SW480 (cell line): ENCODE measurements at places on chromosomes 7 and 10.
A peak's percentile ranks its signal among the peaks of the same experiment; 100 is the strongest.

- DNase-seq: no peak
Measured at GRCh38 chr10:131099028-131099726, 212.3 kb downstream of the TCERG1L start.

DNA sequence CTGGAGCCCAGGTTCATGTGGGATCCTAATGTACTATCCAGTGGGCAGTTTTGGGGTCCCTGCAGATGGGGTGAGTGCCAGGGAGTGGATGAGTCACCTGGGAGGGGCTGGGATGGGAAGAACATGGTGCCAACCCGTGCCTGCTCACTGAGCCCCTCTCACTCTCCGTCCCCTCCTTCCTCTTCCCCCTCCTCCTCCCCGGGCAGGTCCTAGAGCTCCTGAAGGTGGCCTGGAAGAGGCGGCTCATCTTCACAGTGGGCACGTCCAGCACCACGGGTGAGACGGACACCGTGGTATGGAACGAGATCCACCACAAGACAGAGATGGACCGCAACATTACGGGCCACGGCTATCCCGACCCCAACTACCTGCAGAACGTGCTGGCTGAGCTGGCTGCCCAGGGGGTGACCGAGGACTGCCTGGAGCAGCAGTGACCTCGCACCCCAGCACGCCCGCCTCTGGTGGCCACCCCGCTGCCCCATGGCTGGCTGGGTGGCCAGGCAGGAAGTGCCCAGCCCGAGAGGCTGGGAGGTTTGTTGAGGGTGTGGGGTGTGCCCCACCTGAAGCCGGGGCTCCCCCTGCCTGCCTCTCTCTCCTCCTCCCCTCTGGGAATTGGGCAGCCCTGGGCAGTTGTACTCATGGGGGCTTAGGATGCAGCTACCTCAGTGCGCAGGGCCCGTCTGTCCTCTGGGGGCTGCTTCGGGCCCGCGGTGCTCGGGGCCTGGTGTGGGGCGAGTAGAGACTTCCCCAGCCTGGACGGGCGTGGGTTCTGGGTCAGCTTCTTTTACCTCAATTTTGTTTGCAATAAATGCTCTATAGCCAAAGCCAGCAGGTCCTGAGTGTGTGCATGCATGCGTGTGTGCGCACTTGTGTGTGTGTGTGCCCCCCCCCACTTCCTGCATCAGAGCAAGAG is 4.9 kb upstream of the UPK3B start:
- no peak for DNase-seq

GRCh38 chr10:129877773-129878371 is 86.2 kb downstream of the EBF3 start:
- no peak for DNase-seq

- no peak for DNase-seq
Measured at GRCh38 chr10:123522702-123523312, 143.3 kb upstream of the GPR26 start.

DNA sequence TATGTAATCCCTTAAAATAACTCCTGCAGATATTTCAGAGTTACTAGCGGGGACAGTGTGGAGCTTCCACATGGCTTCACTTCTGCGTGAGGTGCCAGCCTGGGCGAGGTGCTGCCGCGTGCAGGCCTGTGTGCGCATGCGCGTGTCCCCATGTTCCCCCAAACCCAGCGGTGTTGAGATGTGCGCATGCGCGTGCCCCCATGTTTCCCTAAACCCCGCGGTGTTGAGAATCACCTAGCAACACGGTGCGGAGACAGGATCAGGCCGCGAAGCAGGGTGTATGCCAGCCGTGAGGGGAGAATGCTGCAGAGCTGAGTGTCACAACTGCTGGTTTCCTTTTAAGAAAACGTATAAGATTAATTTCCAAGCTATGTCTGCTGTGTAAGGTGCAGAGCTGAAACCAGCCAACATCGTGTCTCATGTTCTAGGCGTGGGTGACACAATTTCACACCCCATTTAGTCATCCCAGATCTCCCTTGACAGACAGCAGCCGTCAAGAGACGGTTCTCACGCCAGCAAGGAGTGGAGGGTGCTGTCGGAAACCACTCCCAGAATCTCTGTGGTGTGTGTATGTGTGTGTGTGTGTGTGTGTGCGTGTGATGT is 71.9 kb upstream of the ADARB2 start:
- DNase-seq: no peak

- peak; percentile 77 for DNase-seq
Measured at GRCh38 chr7:151408839-151409666, 785 bp downstream of the WDR86 start.

DNA sequence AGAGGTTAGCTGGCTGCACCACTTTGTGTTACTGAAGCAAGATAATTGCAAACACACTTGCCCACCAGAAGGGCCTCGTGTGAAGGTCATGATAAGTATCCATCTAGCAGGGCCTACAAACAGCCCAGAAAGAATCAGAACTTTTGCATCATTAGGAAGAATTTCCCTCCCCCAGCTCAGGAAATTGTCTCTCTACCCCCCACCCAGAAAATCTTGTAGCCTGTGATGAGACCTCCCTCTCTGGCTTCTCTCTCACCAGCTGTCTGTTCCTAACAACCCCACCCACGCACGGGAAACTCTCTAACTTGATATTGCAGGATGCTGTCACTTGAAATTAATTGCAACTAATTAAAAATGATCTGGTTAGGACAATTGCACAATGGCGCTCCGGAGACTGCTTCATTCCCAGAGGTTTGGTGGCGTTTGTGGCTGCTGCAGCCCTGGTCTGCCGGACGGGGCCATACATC is 34.5 kb downstream of the ZNF503 start:
- DNase-seq: no peak

DNA sequence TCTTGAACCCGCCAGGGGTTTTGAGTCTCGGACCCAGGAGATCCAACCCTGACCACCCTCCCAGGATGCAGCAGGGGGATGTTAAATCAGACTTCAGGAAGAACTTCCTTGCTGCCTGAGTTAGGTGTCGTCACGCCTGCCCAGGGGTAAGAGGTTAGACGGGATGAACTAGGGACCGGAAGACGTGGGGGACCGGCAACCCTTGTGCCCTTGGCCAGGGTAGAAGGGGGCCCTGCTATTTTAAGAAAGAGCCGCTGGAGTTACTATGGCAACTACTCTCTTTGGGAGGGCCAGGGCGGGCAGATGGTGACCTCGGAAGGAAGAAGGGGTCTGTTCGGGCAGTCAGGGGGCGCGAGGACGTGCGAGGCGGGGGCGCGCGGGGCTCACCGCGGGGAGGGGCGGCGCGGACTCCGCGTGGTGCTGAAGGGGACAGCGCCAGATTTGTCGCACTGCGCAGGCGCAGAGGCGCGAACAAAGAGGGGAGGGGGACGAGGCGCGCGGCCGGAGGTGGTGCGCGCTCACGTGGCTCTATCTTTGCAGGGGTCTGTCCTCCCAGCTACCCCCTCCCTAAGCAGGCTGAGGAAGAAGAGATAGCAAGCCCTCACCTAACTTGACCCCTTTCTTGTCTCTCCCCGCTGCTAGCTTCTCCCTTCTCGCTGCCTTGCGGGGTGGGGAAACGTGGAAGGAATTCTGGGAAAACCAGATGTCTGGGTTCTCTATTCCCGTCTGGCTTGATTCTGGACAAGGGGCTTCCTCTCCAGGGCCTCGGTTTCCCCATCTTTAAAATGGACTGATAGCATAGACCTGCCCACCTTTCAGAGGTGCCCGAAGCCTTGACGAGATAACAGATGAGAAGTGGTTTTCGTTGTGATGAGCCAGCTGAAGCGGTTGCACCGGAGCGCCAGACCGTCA is 940 bp upstream of the PSD start:
- peak; percentile 33 for DNase-seq

GRCh38 chr7:1322240-1323110 is 89.8 kb downstream of the UNCX start:
- DNase-seq: no peak

DNA sequence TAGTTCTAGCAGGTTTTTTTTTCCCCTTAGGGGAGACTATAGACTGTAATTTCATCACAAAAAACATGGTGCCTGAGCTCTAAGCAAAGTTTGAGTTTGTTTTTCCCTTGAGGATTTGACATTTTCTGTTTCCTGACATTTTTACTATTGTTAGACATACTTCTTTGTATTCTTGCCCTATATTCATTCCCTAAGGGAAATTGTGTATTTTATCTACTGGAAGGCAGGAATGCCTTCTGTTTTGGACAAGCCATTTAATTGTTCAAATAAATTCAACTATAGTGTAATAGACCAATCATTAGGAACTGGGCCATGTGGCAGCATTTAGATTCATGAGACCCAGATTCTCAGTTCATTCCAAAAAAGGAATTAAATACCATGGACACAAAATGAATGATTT is 335.0 kb downstream of the EXOC4 start:
- no peak for DNase-seq

DNA sequence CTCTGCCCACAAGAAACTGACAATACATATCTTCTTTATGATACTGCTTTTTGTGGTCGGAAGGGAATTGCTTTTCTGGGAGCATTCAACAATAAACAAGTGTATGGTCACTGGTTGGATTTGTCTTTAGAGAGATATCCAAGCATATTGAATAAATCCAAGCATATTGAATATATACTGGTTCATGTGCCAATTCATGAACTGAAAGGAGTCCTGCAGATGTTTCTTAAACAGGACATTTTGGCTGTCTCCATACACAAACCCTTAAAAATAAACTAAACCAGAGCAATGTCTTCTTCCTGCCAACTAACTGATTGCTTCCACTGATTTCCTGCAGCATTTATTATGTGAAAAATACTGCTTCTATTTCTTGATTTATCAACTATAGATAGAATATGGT is 173.9 kb downstream of the FOXP2 start:
- DNase-seq: no peak

GRCh38 chr7:70068531-70068930 is 470.3 kb downstream of the AUTS2 start:
- no peak for DNase-seq

- DNase-seq: no peak
Measured at GRCh38 chr7:7568553-7568952, 1.9 kb downstream of the MIOS start.

DNA sequence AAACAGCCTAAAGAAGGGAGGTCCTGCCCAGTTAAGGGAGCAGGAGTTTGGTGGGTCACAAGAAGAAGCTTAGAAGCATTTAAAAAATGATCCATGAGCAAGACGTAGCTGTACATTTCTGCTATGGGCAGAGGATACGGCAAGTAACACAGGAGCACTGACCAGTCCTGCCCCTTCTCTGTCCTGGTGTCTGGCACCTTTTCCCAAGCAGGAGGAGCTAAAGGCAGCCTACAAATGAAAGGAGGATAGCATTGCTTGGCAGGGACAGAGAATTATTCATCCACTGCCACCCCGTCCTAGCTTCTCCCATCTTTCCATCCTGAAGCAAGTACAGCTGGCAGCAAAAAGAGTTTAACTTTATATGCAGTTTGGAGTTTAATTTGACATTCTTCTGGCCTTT is 1077.6 kb downstream of the TYW1 start:
- DNase-seq: no peak

GRCh38 chr10:132518572-132519381 is 18.8 kb upstream of the INPP5A start:
- peak; percentile 81 for DNase-seq

DNA sequence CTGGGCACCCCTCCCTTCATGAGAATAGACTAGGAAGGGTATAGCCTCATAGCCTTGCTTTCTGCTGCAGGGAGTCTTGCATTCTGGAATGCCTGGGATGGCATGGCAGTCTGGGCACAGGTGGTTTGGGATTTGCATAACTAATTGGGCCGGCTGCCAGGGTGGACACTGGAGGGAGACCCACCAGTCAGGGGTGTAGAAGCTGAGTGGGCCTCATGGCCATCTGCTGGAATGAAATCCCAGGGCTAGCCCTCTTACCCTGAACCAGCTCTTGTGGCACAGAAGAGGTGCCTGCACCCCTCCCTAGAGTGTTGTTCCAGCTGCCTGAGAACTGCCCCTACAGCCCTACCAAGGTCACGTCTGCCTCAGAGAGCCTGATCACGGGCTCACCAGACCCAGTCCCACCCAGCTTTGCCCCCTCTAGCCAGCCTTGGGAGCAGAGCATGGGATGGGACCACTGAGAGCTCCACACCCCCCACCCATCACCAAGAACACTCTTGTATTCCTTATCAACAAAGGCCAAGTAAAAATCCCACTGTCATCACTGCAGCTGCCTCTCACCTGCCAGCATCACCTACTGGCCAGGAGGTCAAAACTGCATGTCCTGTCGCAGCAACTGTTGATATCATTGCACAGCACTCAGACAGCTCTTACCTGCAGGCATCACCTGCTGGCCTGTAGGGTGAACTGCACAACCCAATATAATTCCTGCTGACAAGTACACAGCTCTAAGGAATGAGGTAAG is 148.9 kb downstream of the ZEB1 start:
- peak; percentile 3 for DNase-seq

DNA sequence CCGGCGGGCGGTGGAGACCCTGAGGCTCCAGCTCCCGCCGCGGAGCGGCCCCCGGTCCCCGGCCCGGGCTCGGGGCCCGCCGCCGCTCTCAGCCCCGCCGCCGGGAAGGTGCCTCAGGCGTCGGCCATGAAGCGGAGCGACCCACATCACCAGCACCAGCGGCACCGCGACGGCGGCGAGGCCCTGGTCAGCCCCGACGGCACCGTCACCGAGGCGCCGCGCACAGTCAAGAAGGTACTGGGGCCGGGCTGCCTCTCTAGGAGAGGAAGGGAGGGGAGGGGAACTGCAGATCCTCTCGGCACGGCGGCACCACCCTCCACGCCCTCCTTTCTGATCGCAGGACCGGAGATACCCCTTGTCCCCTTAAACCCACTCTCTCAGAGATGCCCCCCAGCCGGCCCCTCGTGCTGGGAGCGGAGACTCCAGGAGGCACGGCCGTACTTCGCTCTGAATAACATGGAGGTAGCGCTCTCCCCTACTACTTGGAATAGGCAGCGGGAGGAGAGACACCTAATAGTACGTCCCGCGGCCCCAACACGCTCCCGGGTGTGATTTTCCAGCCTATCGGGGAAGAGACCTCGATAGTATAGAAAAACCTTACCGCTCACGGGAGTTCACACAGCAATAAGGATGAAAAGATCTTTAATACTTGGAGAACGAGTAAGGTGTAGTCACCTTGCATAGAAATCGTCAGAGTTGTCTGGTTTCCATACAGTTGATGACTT is 538 bp downstream of the AHCYL2 start:
- peak; percentile 69 for DNase-seq

DNA sequence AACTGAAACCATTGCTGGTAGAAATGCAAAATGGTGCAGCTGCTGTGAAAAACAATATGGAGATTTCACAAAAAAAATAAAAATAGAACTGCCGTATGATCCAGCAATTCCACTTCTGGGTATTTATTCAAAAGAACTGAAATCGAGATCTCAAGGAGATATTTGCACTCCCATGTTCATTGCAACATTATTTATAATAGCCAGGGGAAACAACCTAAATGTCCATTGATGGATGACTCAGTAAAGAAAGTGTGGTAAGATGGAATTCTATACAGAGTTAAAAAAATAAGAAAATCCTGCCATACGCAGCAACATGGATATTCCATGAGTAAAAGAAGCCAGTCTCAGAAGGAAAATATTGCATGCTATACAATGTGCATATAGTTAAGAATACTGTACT is 290.6 kb upstream of the GHITM start:
- no peak for DNase-seq

DNA sequence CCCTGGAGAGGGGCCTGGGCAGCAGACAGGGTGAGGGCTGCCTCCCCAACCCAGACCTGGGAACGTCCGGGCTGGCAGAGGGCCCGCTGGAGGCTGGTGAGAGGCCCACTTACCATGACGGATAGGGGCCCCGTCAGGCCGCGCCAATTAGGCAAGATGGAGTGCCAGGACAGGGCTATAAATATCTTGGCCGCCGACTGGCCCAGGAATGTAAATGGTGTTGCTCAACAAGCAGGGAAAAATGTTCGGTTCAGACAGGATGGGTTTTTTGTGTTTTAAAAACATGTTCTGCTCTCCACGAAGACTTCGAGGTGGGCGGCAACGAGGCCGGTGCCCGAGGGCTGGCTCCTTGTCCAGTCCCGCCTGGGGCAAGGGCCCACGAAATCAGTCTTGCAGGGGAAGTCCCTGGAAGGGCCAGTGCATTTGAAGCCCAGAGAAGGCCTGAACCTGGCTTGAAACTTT is 35.8 kb upstream of the ELN start:
- DNase-seq: no peak
